Stimulated activated CD8-positive, alpha-beta memory T cell treated with anti-CD3 and anti-CD28 coated beads, Interleukin-4, amount 100 ng/mL, for 1 hour (primary cell): ENCODE measurements at places on chromosomes 12 and 14.

GRCh38 chr12:106195621-106196027 is 52.2 kb downstream of the CKAP4 start:
- no peak for DNase-seq

DNA sequence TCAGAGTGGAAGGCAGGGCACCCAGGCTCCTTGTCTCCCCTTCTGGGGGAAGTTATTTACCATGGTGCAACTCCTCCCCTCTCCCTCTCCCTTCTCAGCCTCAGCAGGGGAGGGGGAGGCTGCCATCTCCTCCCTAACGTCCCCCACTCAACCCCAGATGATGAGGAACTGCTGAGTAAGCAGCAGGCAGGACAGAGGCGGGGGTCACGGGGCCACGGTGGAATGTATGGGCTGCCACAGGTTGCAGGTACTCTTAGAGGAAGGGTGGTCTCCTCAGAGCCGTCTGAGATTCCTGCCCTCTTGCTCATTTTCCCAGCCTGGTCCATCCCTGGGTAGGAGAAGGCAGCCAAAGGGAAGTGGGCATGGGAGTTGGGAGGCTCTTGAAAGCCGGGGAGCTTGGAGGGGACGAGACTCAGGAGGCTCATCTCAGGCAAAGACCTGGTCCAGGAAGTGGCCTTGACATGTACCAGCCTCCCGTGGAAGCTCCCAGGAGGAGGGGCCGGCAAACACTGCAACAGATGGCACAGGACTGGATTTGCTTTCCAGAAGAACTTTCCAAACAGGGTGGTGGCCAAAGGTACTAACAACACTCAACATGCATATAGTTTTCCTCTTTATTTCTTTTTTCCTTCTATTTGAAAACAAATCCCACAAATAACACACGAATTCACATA is 19.0 kb downstream of the RIN3 start:
- no peak for DNase-seq

GRCh38 chr12:9405886-9406563 is 197.8 kb upstream of the PZP start:
- no peak for DNase-seq

DNA sequence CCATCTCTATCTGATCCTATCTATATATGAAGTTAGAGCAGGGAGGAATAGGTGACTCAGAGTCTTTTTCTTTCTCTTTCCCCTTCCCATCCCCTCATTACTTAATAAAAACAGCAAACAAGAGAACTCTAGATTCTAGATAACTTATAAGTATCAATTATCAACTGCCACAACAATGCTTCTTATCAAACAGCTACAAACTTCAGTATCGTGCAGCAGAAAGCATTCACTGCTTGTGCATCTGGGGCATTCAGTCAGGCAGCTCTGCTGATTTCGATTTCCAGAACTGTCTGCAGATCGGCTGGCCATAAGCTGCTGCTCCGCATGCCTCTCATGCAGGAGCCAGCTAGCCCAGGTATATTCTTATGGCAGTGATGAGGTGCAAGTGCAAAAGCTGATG is 19.4 kb downstream of the A2ML1 start:
- DNase-seq = no peak

- no peak for DNase-seq
Measured at GRCh38 chr14:70771781-70772212, 37.5 kb downstream of the MAP3K9 start.

DNA sequence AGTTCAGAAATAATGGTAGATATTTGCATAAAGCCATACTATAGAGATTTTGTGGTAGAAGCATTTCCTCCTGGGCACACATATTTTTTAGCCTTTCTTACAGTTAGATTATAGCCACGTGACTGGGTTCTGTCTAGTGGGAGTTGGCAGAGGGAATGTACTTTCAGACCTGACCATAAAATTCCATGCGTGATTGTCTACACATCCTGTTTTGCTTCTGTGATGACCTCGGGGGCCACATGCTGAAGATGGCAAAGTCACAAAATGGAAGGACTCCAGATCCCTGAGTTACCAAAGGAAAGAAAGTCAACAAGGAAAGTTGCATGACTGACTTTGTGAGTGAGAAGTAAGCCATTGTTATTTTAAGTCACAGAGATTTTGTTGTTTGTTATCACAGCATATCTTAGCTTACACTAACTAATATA is 14.6 kb upstream of the MIA2 start:
- DNase-seq = no peak

- DNase-seq = no peak
Measured at GRCh38 chr12:79769189-79769859, 78.6 kb upstream of the PAWR start.

DNA sequence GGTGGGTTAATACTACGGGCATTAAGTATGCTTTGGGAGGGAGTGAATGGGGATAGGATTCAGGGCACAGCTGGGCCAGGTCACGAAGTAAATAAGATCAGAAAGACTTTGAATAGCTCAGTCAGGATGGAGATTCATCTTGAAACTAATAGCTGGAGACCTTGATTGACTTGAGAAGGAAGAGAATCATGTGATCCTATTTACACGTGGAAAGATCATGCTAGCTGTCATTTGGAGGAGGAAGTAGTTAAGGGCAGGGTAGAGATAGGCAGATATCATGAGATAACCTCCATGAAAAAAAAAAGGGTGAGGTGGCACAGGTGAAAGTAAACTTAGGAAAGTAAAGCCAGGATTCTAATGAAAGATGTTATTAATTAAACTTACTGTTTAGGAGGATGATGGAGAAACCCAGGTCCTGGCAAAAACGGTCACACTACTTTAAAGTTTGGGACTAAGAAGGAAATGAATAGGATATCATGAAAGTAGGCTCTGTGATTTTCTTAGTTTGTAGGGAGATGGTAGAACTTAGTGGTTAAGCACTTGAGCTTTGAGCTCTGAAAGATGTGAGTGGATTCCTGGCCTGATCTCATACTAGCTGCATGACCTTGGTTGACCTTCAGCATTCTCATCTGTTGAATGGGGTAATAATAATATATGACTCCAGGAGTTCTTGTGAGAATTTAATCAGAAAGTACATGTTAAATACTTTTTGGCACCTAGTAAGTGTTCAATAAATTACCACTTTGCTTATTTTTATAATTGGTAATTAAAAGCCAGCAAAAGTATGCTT is 439.0 kb downstream of the NRXN3 start:
- no peak for DNase-seq

GRCh38 chr14:91047174-91047753 is 13.2 kb downstream of the RPS6KA5 start:
- no peak for DNase-seq

GRCh38 chr12:67650388-67651131 is 2.0 kb downstream of the DYRK2 start:
- DNase-seq = no peak

DNA sequence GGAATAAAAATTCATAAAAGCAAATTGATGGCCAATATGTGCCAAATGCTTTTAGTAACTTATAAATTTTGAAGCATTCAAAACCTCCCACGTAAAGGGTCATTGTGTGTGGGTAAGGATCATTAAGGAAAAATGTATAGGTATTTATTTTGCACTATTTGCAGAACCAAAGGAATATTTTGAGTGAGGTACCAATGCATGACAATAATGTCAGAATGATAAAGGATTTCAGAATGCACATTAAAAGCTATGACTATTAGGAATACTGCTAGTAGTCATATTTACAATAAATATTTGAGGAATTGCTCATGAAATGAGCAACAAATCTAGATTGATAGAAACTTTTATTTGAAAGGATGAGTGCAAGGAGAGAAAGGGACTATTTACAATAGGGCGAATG is 932.8 kb downstream of the SLC6A15 start:
- DNase-seq = no peak

DNA sequence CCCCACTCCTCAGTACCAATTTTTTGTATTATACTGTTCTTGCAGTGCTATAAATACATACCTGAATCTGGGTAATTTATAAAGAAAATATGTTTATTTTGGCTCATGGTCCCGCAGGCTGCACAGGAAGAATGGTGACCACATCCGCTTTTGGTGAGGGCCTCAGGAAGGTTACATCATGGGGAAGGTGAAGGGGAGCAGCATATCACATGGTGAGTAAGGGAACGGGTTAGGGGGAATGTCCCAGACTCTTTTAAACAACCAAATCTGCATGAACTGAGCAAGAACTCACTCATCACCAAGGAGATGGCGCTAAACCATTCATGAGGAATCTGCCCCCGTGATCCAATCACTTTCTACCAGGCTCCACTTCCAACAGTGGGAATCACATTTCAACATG is 40.0 kb downstream of the OSBPL8 start:
- DNase-seq = no peak

DNA sequence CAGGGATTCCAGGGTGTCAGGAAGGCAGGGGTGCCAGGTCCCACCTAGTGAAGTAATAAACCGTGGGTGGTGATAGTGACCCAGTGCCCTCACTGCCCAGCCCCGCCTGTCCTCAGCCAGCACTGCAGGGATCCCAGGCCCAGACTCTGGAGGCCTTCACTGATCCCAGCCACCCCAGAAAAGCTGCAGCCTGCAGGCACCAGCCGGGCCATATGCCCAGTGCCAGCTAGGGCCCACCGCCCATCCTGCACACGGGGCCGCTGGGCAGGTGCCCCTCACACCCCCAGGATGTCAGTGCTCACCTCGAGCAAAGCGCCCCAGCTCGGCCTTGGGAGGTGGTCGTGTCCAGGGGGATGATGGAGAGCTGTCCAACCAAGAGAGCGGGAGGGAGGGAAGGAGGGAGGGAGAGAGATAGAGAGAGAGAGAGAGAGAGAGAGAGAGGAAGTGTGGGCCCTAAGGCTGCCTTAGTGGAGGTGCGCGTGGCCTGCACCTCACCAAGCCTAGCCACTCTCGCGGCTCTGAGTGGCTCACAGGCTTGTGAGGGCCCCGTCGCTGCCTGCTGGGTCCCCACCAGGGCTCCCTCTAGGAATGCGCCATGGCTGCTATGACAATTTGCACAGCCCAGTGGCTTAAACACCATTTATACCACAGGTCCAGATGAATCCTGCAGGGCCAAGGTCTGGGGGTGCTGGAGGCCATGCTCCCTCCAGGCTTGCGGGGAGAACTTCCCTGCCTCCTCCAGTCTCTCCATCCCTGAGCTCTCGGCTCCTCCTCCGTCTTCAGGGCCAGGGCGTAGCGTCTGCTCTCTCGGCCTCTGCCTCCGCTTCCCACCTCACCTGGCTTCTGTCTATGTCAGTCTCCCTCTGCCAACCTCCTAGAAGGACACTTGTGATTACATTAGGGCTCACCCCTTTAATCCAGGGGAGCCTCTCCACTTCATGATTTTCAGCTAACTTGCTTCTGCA is 401.0 kb downstream of the TMEM121 start:
- no peak for DNase-seq

- DNase-seq = no peak
Measured at GRCh38 chr14:83044001-83044400, 1510.3 kb upstream of the SEL1L start.

GRCh38 chr12:132419631-132420246 is 70.2 kb upstream of the FBRSL1 start:
- DNase-seq = no peak

- DNase-seq = no peak
Measured at GRCh38 chr12:5945071-5946008, at the start of gene ANO2. ANO2 (minus strand) TSS chr12:5945259; CDS start chr12:5945217, 42 bp downstream.

GRCh38 chr14:59688224-59689170 is 111.9 kb upstream of the CCDC175 start:
- DNase-seq = no peak

DNA sequence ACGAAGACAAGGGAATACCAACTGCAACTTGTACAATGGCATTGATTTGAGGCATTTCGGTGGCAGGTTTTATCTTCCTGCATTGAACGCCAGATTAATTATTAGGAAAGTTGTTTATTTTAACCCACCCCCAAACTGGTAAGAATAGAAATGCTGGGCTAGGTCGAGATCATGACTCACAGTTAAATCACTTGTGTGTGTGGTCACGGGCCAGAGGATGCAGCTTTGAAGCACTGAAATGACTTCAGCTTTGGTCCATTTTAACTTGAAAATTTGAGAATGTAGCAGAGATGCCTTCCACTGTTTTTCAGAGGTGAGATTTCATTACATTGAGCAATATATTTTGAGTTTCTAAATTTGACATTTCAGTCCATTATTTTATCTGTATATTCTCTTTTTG is 23.6 kb upstream of the KCNH3 start:
- DNase-seq = no peak

DNA sequence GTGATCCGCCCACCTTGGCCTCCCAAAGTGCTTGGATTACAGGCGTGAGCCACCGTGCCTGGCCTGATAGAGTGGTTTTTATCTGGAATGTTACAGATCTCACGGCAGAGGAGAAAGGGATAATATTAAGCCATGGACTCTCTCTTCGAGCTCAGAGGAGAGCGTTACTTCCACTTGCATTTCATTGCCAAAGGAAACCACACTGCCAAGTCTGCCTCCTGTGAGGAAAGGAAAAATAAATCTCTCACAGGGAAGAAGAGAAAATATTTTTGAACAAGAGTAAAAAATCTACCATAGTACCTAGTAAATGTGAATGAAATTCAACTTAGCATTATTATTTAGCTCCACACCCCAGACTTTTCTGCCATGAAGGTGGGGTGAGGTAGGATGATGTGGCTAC is 319.2 kb upstream of the PRICKLE1 start:
- DNase-seq = no peak

DNA sequence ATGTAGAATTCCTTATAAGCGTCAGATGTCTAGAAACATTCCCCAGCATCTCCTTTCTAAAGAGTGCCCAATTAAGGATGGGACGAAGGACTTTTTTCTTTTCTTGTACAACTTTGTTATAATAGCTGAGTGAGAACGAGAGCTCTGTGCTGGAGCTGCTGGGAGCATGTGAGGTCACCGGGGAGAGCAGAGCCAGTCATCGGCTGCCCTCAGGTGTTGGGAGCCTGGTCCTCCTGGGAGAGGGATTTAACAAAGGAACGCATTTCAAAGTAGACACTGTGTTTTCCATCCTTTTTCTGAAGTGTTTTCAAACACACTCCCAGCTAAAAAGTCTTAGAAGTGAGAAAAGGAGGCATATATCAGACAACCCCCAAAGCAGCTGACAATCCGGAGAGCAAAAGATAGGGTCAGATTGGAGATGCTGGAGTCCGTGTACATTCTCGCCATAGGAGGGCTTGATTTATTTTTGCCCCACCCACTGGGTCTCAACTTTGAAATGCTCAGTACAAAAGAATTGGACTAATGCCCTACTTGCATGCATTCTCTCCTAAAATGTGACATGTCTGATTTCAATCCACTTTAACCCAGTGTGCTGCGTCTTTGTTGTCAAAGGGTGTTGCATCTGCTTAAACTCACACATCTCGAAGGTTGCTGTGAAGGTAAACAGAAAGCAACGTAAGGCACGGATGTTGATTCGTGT is 50.8 kb upstream of the PIWIL1 start:
- DNase-seq = no peak

GRCh38 chr14:78340250-78340649 is 170.1 kb downstream of the NRXN3 start:
- no peak for DNase-seq
